ENCODE measurements at places on chromosomes 11 and 22.

- no peak for DNase-seq
Measured at GRCh38 chr11:4211991-4212390, 117.4 kb downstream of the RRM1 start.

- no peak for DNase-seq
Measured at GRCh38 chr11:111334532-111335502, 36.5 kb downstream of the POU2AF3 start.

GRCh38 chr11:45502226-45502545 is 163.2 kb downstream of the CHST1 start:
- no peak for DNase-seq

- no peak for DNase-seq
Measured at GRCh38 chr11:117623831-117624271, 173.2 kb downstream of the DSCAML1 start.

DNA sequence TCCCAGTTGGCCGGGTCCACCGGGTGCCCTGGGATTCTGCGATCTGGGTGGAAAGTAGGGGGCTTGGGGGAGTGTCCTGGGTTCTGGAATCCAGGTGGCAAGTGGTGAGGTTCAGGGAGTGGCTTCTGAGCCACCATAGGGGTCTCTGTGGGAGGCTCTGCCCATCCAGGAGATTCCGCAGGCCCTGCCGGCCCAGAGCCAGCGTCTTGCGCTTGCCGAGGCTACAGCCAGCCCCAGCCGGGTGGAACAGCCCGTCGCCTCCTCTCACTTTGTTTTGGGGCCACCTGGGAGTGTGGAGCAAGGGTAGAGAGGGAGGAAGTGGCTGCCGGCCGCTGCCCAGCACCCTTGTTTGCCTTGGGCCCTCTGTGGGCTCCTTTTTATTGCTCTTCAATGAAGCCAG is 60.6 kb upstream of the PPP6R3 start:
- no peak for DNase-seq
